Amniotic epithelial cell (primary cell): ENCODE measurements at places on chromosomes 16 and 17.

GRCh38 chr17:78289802-78290363 lies 58.5 kb downstream of the TMEM235 start:
- peak; percentile 92 for DNase-seq

- no peak for DNase-seq
Measured at GRCh38 chr16:20084624-20085226, 11.0 kb upstream of the GPR139 start.

DNA sequence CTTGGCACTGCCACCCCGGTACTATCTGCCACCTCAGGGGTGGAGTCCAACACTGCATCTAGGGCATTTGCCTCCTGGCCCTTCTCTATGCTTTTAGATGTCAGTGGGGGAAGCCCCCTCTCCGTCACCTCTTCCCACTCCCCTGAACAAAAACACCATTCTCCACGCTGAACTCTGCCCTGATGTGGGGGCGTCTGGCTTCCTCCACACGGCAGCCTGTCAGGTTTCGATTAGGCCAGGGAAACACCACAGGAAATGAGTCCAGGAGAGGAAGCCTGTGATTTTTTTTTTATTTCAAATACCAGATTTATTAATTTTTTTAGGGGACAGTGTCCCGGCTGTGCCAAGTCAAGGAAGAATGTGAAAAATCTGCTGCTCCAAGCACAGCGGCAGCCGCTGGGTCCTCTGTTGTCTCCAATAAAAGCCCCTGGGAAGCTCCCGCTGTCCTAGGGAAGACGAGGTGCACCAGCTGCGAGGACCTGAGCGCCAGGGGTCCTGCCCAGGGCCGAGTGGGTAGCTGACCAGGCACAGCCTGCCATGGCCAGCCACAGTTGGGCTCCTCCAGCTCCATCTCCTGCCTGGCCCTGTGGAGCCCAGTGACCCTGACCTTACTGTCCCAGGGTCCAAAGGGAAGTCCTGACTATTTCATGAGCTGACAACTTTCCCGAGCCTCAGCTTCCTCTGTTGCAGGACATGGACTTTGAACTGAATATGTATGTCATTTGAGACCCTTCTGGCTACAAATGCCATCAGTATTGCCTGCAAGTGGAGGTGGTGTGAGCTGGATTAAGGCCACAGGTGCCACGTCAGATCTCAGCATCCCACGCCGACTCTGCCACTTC lies 336.7 kb downstream of the FOXL1 start:
- no peak for DNase-seq

DNA sequence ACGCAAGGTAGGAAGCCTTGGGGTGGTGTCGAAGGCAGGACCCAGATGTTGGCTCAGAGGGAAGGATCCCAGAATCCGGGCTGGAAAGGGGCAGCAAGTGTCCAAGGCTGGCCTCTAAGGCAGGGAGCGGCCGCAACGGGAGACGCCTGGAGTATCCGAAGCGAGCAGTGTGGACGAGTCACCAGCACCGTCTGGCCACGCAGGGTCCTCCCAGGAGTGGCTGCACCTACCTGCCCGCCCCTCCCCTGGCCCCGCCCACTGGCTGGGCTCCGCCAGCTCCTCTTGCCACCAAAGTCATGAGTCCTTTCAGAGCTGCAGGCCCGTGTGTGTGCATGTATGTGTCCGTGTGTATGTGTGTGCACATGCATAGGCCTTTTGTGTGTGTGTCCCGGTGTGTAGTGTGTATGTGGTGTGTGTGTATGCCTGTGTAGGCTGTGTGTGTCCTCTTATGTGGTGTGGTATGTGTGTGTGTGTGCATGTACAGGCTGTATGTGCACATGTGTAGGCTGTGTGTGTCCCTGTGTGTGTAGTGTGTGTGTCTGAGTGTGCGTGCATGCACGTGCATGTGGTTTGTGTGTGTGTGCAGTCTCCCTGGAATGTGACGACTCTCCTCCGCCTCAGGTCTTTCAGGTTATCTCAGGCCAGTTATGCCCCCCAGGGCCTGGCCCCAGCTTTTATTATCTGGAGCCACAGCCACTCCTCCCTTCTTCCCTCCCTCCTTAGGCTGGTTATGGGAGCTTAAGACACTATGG lies at the start of gene PRSS8:
PRSS8 (minus strand) TSS at position 193 of the 752 bp plus-strand sequence. CDS start 229 bp downstream, outside the sequence.
- DNase-seq: no peak

DNA sequence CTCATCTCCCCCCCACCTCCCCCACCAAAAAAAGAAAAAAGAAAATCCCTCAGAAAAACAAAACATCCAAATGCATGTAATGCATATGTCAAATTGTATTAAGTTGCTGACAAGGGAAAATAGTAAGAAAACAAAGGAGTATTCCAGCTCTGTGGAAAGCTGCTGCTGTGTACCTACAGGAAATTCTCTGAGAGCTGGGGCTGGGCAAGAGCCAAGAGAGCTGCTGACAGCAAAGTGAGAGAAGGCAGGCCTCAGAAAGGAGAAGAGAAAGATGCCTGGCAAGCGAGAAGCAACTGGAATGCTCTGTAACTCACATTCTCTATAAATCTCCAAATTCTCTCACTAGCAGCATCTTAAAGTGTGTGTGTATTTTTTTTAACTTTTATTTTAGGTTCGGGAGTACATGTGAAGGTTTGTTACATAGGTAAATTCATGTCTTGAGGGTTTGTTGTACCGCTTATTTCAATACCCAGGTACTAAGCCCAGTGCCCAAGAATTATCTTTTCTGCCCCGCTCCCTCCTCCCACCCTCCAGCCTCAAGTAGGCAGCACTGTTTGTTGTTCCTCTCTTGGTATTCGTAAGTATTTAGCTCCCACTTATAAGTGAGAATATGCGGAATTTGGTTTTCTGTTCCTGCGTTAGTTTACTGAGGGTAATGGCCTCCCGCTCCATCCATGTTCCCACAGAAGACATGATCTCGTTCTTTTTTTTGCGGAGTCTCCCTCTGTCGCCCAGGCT lies 24.4 kb downstream of the CNTROB start:
- peak; percentile 92 for DNase-seq

- DNase-seq: no peak
Measured at GRCh38 chr17:34378664-34379101, 15.7 kb upstream of the CCL1 start.

GRCh38 chr16:1071561-1072225 lies 854 bp upstream of the SSTR5 start:
- DNase-seq: no peak

GRCh38 chr17:79720705-79721292 lies 9.9 kb upstream of the ENPP7 start:
- DNase-seq: no peak

DNA sequence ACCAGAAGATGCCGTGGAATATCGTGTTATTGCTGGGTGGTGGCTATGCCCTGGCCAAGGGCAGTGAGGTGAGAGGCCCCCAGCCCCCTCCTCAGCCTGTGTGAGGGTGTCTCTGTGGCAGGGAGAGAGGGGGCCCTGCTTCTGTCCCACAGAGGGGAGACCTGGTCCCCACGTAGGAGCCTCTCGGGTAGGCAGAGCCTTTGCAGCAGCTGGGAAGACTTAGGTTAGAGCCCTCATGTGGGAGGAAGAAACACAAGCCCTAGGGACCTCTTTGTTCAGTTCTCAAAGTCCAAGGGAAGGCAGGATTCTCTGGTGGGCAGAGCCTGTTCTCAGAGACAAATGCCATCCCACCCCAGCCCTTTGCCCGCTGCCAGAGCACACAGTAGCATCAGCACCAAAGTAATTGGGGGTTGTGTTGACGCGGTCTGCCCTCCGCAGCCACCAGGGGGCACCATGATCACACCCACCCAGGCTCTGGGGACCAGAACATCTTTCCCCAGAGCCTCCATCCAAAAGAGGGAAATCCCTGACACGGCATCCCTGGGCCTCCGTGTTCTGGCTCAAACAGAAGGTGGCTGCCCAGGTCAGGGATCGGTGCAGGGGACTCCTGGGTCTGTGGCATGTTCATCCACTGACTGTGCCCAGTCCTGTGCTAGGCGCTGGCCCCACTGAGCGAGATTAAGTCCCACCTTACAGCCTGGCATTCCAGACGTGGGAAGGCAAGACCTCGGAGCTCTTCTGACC lies 11.5 kb upstream of the FOXN1 start:
- peak; percentile 48 for DNase-seq

- DNase-seq: no peak
Measured at GRCh38 chr16:79885320-79885719, 284.8 kb upstream of the MAF start.

DNA sequence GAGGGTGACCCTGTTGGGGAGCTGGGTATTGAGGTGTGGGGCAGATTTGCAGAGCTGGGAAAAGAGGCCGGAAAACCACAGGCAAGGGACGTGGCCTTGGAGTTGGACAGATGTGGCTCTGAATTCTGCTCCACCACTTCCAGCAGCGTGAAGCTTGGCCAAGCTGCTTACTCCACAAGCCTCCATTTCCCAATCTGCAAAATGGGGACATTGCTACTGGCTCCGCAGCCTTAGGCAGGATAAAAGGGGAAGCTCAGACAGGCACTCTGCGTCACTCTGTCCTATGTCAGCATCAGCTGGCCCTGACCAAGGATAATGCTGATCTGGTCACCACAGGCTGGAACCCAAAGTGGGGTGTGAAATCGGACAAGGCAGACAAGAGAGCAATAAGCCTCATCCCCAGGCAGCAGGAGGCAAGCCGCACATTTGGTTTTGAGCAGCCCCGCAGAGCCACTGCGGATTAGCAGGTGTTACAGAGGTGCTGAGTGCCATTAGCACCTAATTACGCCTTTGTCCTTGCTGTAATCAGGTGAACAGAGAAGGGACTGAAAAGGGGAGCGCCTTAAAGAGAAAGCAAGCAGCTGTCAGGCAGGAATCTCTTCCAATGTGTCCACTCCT lies 54.8 kb downstream of the SDK2 start:
- no peak for DNase-seq

DNA sequence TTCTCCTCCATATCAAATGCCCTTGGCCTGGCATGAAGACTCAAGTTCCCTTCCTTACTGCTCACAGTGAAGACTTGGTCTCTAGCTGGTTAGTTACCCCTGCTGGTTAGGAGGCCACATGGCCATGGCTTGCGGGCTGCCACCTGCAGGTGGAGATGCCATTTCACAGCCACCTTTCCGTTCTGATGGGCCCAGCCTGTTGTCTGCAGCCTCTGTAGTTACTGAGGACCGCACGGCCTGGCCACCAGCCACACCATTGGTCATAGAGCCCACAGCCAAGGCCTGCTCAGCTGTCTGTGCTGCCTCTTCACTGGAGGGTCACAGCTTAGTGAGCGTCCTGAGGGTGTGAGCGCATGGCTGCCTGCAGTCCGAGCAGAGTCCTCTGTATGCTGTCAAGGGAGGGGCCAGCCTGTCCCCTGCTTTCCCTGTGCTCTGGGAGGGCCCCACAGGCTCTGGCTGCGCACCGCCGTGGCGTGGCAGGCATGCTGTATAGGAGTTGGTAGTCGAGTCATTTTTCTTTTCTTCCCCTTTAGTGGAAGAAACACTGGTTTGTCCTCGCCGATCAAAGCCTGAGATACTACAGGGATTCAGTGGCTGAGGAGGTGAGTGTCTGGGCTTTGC lies 59.2 kb downstream of the PLD6 start:
- no peak for DNase-seq

DNA sequence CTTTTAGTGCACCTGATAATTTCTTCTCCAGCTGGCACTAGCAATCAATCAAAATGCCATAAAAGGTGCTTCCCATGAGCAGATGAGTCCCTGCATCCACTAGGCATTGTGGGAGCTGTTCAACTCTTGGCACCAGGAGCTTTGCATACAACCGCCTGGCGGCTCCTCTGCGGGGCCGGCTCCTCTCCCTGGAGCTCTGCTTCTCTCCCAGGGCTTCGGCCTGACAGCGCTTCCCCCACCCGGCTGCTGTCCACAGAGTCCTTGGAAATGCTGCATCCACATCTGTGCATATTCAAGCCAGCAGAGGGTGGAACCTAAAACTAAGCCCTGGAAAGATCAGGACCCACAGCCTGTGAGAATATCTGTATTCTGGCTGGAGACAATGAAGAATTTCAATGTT lies 62.9 kb downstream of the LMF1 start:
- no peak for DNase-seq

GRCh38 chr16:6682142-6682811 lies 650.4 kb upstream of the RBFOX1 start:
- no peak for DNase-seq

DNA sequence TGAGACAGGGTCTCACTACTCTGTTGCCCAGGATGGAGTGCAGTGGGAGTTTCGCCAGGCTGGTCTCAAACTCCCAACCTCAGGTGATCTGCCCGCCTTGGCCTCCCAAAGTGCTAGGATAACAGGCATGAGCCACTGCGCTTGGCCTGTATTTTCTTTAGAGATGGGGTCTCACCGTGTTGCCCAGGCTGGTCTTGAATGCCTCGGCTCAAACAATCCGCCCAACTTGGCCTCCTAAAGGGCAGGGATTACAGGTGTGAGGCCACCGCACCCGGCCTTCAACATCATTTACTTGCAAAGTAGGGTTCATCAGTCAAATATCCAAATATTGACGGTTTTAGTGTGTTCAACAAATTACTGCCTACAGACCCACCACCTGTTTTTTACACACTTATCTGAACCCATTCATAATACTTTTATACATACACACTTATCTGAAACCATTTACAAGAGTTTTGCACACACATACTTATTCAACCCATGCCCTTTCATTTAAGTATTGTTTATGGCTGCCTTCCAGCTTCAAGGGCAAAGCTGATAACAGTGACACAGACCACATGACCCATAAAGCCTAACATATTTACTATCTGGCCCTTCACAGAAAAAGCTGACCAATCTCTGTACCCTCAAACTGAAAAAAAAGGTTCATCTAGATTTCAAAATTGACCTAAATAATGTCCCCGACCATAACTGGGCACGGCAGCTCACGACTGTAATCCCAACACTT lies 11.9 kb downstream of the TMEM170A start:
- DNase-seq: no peak

DNA sequence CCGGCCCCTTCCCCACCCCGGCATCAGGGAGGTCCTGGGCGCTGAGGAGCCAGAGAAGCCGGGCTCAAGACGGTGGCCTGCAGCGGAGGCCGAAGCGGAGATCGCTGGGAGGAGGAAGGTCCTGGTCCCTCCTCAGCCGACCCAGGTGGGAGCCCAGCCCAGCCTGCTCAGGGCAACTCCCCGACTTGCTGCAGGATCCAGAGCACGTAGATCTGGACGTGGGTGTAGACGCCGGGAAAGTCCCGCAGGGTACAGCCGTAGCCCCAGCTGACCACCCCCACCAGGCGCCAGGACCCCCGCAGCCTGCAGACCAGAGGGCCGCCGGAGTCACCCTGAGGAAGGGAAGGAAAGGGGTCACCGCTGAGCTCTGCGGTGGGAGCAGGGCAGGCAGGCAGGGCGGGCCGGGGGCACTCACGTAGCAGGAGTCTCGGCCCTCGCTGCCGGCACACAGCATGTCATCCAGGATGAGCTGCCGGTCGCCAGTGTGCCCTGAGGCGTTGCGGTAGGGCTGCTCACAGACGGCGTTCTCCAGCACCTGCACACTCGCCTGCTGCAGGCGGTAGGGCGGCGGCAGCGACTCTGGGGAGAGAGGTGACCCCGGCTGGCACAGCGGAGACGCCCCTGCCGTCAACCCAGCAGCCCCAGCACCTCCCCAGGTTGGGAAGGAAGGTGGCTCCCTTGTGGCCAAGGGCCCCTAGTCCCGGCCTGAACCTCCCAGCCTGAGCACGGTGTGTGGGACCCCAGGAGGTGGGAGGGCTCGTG lies 5.4 kb downstream of the TPSD1 start:
- DNase-seq: no peak
